Putamen (tissue), 1 donor: ENCODE measurements at places on chromosomes 6 and 20.

DNA sequence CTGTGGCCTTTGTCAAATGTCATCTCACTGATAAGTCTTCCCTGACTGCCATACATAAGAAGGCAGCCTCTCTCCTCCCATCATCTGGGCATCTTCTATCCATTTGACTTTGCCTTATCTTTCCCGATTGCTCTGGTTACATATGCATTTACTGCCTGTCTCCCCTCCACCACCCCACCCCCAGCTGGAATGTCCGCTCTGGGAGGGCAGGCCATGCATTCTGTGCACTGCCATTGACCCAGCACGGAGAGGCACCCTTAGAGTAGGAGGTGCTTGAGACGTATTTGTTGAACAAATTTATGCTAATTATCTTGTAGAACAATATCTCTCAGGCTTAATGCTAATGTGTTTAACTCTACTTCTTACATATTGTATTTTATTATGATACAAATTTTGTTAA, 183.9 kb upstream of the HDAC2 start:
- no peak for DNase-seq

GRCh38 chr6:164216368-164216767, 801.9 kb downstream of the QKI start:
- DNase-seq, result peak; percentile 30

GRCh38 chr6:148747145-148747470, 278 bp downstream of the UST start:
- DNase-seq, result no peak

GRCh38 chr6:7454696-7455358, 65.2 kb downstream of the RIOK1 start:
- no peak for DNase-seq

DNA sequence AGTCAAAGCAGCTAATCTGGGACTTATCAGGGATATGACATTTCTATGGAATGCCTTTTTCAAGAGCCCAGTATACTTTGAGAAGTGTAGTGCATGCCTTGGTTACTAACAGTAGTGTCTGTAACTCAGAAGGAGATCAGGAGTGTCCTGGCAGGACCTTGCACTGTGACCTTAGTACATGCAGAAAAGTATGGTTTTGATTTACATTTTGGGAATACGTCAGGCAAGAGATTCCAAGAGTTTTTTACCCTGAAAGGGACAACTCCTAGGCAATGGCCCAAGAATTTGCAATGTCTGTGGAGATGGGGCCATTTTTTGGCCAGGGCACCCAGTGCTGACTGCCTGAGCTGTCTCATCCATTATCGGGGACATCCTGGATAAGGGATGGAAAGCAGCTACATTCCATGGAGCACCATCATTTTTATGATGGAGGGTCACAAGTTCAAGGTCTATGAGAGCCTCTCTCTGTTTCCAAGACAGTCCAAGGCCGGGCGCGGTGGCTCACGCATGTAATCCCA, 80.2 kb downstream of the FAM50B start:
- DNase-seq, result no peak

- no peak for DNase-seq
These were observed 5.4 kb downstream of the CITED2 start for GRCh38 chr6:139369068-139369467.

DNA sequence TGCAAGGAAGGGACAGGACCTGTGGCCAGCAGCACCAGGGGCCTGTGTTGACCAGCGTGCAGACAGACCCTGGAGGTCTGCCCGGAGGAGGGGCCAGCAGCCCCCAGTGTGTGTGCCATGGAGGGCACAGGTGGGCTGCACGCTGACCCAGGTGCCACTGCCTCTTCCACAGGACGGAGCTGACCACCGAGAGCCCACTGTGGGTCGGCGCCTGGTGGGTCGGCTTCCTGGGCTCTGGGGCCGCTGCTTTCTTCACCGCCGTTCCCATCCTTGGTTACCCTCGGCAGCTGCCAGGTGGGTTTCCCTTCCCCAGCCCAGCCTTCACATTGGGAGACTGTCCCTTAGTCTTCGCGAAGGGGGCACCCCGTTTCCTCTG, 17.9 kb downstream of the SLCO4A1 start:
- no peak for DNase-seq

- no peak for DNase-seq
These were observed 844 bp downstream of the WFDC2 start for GRCh38 chr20:45470262-45470931.

DNA sequence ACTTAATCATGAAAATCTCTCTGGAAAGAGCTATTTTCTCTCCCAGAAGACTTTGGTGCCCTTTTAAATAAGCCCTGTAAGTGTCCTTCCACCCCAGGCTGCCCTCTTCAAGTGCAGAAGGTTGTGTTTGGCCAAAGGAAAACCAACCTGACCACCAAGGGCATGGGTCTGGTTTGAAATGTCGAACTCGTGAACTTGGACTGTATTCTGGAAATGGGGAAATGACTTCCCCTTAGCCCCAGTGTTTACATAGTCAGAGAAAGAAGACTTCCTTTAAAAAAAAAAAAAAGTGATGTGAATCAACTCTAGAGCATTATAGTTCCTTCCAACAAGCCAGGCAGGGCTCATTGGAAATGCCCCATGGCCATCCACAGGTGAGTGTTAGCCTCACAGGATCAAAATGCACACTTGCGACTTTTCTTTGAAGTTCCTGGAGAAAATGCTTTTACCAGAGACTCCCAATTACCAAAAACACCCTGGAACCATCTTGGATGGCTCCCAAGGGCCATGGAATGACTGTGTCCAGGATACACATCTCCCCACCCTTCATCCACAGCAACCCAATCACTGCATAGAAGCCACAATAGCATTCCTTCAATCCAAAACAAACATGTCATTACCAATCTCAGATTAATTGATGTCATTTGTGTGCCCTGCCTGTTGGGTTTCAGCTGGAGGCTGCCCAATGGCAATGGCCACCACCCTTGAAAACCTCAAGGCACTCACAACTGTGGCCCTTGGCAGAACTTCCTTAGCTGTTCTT, 133.8 kb downstream of the CLIC5 start:
- no peak for DNase-seq

- no peak for DNase-seq
These were observed 33.0 kb downstream of the SAMD3 start for GRCh38 chr6:130189531-130190397.

DNA sequence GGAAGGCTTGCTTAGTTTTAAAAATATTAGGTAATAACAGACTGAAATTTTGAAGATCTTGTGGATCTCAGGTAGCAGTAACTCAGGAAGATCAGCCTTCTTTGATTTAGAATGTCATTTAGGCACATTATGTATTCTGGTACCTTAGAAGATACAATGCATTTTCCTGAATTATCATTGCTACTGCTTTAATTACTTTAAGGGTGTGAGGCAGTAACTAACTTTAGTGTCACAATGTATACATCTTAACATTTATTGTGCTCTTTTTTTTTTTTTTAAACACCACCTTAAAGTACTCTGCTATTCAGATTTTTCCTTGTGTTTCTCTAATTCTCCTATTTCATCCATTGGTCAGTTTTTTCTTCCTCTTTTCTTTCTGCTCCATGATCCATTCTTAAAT, 13.3 kb downstream of the MAPK14 start:
- no peak for DNase-seq

DNA sequence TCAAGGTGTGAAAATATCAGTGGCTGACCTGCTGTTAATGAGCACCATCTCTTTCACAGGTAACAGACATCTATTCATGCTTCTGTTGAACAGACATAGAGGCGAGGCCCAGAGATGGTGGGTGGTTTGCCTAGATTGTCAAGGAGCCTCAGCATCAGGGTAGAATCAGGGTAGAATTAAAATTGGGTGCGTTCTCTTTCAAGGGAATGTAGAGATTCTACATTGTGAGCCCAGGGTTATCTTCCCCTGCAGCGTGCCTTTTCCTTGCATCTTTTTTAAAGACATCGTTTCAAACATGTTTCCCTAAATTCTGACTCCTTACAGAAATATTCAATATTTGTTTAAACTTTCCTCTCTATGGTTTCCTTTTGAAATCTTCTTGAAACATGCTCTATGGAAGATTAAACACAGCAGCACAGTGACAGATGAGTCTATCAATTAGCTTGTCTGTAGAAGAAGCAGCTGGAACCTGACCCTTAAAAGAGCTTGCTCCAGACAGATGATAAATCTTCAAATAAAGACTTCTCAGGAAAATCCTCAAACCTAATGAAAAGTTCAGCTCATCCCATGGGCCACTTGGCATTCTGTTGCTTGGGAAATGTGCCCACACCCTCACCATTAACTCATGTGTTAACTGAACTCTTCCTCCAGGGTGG, 119.8 kb downstream of the IPCEF1 start:
- DNase-seq, result no peak

DNA sequence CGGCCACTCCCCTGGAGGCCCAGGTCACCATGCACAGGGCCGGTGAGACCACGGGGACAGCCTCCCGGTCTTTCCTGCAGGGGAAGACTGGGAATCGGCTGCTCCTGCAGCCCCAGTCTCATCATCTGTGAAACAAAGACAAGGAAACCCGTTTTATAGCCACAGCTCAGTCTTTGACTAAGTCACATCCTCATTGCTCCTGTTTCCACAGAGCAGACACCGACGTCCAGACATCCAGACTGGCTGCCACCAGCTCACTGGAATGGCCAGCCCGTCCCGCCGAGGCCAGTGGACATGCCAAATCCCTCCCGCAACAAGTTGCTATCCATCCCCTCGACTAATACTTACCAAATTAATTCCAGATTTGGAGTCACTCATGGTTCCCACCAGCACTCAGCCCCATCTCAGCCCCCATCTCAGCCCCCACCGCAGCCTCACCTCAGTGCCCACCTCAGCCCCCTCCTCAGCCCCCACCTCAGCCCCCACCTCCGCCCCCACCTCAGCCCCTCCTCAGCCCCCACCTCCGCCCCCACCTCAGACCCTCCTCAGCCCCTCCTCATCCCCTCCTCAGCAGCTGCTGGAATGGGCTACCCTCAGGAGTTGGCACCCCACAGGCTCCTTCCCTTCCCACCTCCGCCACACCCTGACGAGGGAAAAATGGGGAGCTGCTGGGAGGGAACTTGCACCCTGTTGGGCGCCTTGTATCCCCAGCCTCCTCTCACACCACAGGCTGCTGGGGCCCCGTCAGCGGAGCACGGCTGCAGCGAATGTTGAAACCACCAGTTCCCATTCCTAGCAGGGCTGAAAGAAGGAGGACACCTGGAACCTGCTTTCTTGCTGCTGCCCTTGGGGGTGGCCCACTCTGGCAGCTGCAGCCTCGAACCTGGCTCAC, 48.7 kb downstream of the YTHDF1 start:
- no peak for DNase-seq
